Cardiac muscle cell (in vitro differentiated cells and primary cell): ENCODE measurements at places on chromosomes 12 and 14. TPM values are rescaled to one million over a fixed set of nuclear protein-coding genes. Genes with fewer than 3 reads are reported as not detected.
A peak's percentile ranks its signal among the peaks of the same experiment; 100 is the strongest.

PRH2 gene
- not detected in 2 replicates for total RNA-seq

FOXN4 gene
- total RNA-seq: 0.42 and 2.5 TPM in 2 replicates

GRCh38 chr14:51929910-51930682, 59.2 kb upstream of the RTRAF start:
- no peaks in the 10 kb centered on the region for H3K4me1 ChIP-seq
- H3K27me3 ChIP-seq: no peaks in the 10 kb centered on the region
- no peaks in the 10 kb centered on the region for H3K36me3 ChIP-seq

ZDHHC22 gene
- 0.12 and 0.25 TPM in 2 replicates for total RNA-seq

DNA sequence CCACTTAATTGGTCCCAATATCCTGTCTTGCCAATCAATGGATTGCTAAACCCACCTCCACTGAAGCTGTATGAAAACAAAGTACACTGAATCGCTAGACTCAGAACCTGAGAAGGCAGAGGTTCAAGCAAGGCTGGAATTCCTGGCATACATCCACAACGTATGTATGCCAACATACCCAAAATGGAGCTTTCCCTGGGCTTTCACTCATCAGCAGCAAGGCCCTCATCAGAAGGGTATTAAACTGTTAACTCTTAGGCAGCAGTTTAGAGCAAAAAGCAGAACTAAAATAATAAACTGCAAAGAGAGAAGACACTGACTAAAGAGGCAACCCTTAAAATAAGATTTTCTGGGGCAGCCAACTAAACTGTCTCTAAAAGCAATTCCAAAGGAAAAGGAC, 13.6 kb downstream of the MED13L start:
- H3K4me3 ChIP-seq: no peak overlapping the region
- peaks cover 44% of the 10 kb centered on the region for H3K4me1 ChIP-seq
- H3K36me3 ChIP-seq: no peaks in the 10 kb centered on the region
- peak; percentile 52 for DNase-seq
- peak overlapping the region; percentile 29 for H3K27ac ChIP-seq
- H3K27me3 ChIP-seq: no peaks in the 10 kb centered on the region

DNA sequence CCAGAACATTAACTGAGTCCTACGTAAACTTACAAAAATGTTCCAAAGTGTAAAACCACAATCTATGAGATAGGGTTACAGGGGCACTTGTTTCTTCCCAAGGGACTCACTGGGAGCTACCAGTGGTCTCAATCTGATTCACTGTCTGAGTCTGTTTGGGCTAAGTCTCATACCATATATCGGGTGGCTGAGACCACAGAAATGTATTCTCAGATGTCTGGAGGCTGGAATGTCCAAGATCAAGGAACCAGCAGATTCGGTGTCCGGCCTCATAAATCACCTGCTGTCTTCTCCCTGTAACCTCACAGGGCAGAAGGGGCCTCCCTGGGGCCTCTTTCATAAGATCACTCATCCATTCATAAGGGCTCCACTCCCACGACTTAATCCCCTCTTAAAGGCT, 616.3 kb upstream of the TMEM132C start:
- DNase-seq: no peak
- no peaks in the 10 kb centered on the region for H3K36me3 ChIP-seq
- H3K4me1 ChIP-seq: no peaks in the 10 kb centered on the region
- H3K27ac ChIP-seq: no peak overlapping the region
- H3K4me3 ChIP-seq: no peak overlapping the region
- H3K27me3 ChIP-seq: no peaks in the 10 kb centered on the region

GRCh38 chr12:73321319-73321718, 1049.1 kb downstream of the TRHDE start:
- DNase-seq: no peak
- no peaks in the 10 kb centered on the region for H3K27me3 ChIP-seq
- H3K27ac ChIP-seq: no peak overlapping the region
- H3K36me3 ChIP-seq: no peaks in the 10 kb centered on the region

DNA sequence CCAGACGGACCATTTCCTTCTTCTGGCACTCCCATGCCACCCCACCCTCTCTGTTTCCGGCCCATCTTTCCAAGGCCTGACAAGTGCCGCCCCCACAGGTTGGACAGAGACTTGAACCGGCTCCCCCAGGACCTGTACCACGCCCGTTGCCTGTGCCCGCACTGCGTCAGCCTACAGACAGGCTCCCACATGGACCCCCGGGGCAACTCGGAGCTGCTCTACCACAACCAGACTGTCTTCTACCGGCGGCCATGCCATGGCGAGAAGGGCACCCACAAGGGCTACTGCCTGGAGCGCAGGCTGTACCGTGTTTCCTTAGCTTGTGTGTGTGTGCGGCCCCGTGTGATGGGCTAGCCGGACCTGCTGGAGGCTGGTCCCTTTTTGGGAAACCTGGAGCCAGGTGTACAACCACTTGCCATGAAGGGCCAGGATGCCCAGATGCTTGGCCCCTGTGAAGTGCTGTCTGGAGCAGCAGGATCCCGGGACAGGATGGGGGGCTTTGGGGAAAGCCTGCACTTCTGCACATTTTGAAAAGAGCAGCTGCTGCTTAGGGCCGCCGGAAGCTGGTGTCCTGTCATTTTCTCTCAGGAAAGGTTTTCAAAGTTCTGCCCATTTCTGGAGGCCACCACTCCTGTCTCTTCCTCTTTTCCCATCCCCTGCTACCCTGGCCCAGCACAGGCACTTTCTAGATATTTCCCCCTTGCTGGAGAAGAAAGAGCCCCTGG, 1.2 kb upstream of the CMTM5 start:
- peaks cover 2% of the 10 kb centered on the region for H3K36me3 ChIP-seq
- DNase-seq: peak; percentile 49
- H3K4me1 ChIP-seq: no peaks in the 10 kb centered on the region
- H3K4me3 ChIP-seq: no peak overlapping the region
- peak overlapping the region; percentile 86 for H3K27ac ChIP-seq

GUCY2C gene
- total RNA-seq: not detected in 2 replicates

DNA sequence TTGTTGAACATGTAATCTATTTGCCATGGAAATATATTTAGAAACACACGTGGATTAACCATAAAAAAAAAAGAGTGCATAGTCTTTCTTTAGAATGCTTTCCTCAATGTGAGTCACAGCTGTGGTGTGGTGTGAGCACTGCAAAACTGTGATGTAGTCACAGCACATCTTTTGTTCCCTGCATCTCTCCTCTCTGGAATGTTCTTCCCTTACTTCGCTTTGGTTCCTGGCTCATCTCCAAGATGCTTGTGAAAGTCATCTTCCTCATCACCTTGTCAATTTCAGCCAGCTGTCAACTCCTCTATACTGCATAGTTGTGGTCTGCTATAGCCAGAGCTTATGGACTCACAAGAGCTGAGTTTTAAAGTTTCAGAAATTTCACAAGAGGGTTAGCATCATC, 60.2 kb downstream of the STAB2 start:
- no peaks in the 10 kb centered on the region for H3K36me3 ChIP-seq
- H3K4me3 ChIP-seq: no peak overlapping the region
- peaks cover 8% of the 10 kb centered on the region for H3K4me1 ChIP-seq
- DNase-seq: peak; percentile 92
- H3K27me3 ChIP-seq: no peaks in the 10 kb centered on the region

CYP46A1 gene
- total RNA-seq: 11.1 and 14.2 TPM in 2 replicates

GRCh38 chr12:100652488-100652887, 79.0 kb downstream of the GAS2L3 start:
- no peaks in the 10 kb centered on the region for H3K27me3 ChIP-seq
- no peak overlapping the region for H3K4me3 ChIP-seq
- no peaks in the 10 kb centered on the region for H3K4me1 ChIP-seq
- no peak for DNase-seq

PRPH gene
- total RNA-seq: 0.53 and 4.0 TPM in 2 replicates

DNA sequence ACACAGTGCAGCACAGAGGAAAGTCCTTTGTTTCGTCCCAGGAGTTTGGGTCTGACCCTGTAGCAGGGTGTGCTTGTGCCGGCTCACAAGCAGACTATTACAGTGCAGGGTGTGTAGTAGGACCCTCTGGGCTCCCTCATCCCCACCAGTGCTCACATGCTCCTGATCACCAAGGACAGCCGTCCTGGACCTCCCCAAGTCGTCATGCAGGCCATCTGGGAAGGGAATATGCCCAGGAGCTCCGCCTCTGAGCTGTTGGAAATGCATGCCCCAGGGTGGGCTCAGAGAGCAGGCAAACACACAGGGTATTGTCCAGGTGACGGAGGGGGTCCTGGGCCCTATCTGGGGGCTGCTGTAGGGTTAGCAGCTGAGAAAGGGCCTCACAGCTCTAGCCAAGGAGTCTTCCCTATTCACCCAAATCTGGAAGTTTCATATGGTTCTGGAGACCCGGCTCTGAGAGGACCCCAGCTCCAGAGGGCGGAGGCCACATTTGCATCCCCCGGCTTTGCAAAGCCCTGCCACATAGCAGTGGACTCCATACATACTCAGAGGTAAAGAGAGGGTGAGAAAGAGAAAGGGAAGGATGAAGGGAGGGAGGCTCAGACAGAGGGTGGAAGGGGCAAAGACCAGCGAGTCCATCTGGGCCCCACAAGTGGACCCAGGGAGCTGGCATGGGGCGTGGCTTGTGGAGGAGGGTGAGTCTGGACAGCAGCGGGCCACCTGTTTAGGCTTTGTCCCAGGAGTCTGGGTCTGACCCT, 53.5 kb upstream of the PPP2R5C start:
- H3K27ac ChIP-seq: no peak overlapping the region
- H3K4me1 ChIP-seq: no peaks in the 10 kb centered on the region
- H3K4me3 ChIP-seq: no peak overlapping the region
- H3K27me3 ChIP-seq: peaks cover 34% of the 10 kb centered on the region
- no peak for DNase-seq

ORMDL2 gene
- 9.0 and 9.4 TPM in 2 replicates for total RNA-seq

GRCh38 chr14:73462048-73462715, 3.8 kb upstream of the NUMB start:
- no peaks in the 10 kb centered on the region for H3K27me3 ChIP-seq
- peaks cover 39% of the 10 kb centered on the region for H3K4me1 ChIP-seq
- DNase-seq: peak; percentile 68
- H3K27ac ChIP-seq: peak overlapping the region; percentile 87
- no peaks in the 10 kb centered on the region for H3K36me3 ChIP-seq

GRCh38 chr12:48861111-48861510, 4.6 kb downstream of the RND1 start:
- no peaks in the 10 kb centered on the region for H3K4me1 ChIP-seq
- no peak for DNase-seq
- no peak overlapping the region for H3K27ac ChIP-seq

ACTR10 gene
- total RNA-seq: 90.8 and 101 TPM in 2 replicates

NEDD8 gene
- total RNA-seq: 262 and 264 TPM in 2 replicates

DNA sequence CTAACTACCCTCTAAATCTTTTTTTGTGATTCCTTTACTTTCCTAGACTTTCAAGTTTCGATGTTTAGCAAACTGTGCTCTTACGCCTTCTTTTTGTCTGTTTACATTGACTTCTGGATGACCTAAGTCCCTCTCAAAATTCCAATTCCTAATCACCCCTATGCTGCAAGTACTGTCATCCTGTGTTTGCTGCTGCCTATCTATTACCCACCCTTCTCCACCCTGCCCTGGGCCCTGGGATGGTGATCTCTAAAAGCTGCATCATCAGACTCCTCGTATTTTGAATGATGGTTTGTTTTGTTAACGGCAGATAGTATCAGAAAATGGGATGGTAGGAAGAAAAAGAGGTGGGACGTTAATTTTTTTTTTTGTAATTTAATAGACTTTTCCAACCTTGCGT, 272.1 kb downstream of the DIO2 start:
- H3K27ac ChIP-seq: no peak overlapping the region
- H3K4me3 ChIP-seq: no peak overlapping the region
- no peak for DNase-seq

- peaks cover 16% of the 10 kb centered on the region for H3K4me1 ChIP-seq
- H3K4me3 ChIP-seq: no peak overlapping the region
- H3K27ac ChIP-seq: no peak overlapping the region
- no peaks in the 10 kb centered on the region for H3K36me3 ChIP-seq
Observed at GRCh38 chr14:70811050-70811449, 1.7 kb upstream of the MAP3K9 start.

- no peaks in the 10 kb centered on the region for H3K27me3 ChIP-seq
- no peaks in the 10 kb centered on the region for H3K36me3 ChIP-seq
- peaks cover 17% of the 10 kb centered on the region for H3K4me1 ChIP-seq
Observed at GRCh38 chr14:63512861-63513260, 30.3 kb downstream of the PPP2R5E start.

CCDC196 gene
- not detected in 2 replicates for total RNA-seq

RERG gene
- 12.3 and 14.8 TPM in 2 replicates for total RNA-seq

DNA sequence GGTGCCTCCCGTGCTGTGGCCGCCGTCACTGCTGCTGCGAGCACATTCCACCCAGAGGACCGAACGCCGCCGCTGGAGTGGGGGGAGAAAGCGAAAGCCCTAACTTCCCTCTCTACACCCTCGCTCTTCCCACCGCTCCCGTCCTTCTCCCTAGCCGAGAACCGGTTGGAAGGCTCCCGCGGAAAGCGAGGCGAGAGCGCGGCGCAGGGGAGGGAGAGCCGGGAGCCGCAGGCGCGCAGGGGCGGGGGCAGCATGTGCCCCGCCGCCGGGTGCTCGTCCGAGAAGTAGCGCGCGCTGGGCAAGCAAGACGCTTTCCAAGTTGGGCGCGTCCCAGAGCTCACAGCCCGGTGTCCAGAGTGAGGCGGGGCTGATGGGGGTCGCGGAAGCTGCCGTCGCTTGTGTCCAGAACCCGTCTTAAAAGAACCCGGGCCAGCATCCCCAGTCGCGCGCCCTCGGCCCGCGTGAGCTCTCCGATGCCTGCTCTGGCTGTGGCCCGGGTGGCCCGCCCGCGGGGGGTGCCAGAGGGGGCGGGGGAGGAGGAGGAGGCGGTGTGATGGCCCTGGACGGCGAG, at the start of gene TRHDE:
TRHDE (plus strand) TSS at position 280 of the 571 bp plus-strand sequence; CDS start at position 554, 274 bp downstream.
- peaks cover 78% of the 10 kb centered on the region for H3K27me3 ChIP-seq
- peak; percentile 63 for DNase-seq
- no peaks in the 10 kb centered on the region for H3K4me1 ChIP-seq

DNA sequence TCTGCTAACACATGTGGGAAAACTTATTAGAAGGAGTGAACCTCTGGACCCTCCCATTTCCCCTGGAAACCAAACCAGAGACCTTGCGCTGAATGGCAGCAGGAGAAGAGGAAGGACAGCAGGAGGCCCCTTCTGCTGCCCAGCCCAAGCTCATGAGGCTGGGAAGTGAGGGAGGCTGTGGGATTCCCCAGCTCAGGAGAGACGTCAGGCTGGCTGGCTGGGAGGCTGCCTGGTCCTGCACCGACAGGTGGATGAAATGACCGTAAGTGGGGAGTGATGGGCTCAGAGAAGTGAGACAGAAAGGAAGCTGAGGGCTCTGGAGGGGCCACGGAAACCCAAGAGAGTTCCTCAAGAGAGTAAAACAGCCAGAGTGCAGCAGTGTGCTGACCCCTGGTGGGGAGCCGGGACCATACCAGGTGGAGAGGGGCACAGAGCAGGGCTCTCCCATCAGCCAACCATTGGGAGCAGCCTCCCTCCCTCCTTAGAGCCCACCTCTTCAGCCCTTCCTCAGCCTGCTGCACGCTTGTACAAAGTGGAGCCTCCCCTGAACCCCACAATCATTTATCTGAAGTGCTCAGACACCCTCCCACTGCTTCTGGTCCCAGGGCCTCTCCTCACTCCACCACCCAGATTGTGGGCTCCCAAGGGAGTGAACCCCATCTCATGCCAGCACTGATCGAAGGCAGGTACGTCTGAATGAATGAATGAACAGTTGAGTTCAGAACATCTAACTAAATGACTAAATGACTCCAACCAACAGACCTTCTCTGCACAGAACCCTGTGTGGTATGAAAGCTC, 14.0 kb downstream of the TAMALIN start:
- H3K4me1 ChIP-seq: peaks cover 5% of the 10 kb centered on the region
- no peaks in the 10 kb centered on the region for H3K36me3 ChIP-seq
- H3K27ac ChIP-seq: no peak overlapping the region
- H3K4me3 ChIP-seq: no peak overlapping the region
- peak; percentile 83 for DNase-seq
